Activated CD4-positive, alpha-beta T cell treated with anti-CD3 and anti-CD28 coated beads for 4 hours (primary cell): ENCODE measurements at places on chromosomes 13 and 19.

GRCh38 chr19:2089001-2089711, 7.0 kb downstream of the MOB3A start:
- no peak for DNase-seq

DNA sequence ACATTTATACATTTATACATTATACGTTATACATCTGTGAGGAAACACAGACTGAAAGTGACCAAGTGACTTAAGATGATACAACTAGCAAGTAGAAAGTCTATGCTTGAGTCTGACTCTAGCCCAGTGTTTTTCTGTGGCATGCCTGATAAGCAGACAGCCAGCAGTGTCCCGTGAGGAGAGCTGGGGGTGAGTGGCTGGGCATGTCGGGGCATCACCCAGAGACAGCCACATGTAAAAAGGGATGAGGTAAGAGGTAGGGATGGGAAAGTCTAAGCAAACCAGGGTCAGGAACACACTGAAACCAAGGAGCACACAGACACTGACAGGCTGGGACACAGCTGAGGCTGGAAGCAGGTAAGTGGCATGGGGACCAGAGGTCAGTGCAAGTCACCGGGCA, 333.2 kb downstream of the FOXO1 start:
- DNase-seq = no peak

DNA sequence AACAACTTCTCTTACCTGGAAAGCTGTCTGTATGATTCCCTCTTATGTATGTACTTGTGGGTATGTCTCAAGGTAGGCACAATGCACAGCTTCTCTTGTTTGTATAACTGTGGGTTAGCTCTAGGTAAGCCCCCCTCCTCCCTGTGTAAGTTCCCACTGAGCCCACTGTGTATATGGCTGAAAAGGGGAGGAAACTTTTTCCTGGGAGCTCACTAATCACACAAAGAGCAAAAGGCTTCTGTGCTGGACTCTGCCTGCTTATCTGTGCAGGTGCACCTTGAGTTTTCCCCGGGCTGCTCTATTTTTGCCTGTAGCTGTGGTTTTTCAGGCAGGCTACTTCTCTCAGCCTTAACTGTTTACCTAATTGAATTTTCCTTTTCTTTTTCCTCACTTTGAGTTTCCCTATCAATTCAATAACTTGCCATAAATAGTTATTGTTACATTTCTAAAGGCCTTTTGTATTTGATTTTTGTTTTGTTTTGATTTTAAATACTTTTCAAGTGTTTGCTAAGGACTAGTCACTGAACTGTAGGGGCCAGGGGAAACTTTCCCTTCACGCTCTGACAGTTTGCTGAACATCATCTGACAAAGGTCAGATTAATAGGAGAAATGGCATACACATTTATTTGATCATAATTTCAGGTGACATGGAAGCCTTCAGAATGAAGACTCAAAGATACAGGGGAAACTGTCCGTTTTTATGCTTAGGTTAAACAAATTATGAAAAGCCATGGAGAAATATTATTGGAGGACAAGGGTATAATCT, 423.5 kb upstream of the ATXN8OS start:
- no peak for DNase-seq

DNA sequence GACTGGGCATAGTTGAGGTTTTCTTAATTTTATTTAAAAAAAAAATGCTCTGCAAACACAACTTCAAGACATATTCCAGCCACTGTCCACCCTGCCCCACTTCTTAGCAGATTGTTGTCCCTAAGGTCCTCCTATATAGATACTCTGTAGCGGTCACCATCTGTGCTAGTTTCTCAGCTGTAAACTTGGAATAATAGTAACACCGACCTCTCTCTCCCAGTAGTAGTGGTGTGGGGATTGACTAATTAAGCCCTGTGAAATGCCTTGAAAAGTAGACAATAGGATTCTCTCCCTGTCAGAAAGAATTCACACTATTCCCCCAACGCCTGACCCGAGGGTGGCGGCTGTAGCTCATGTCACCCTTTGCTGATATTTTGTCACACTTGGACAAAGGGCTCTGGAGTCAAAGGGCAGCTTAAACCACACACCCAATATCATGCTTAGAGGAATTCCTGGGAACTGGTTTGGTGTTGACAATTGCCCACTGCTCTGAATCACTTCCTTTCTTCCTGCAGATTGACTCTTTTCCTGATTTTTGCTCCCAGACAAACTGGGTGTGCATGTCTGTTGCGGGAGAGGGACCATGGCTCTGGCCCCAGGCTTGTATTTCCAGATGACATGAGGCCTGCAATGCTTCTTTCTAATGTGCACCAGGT, 9.2 kb upstream of the SERP2 start:
- no peak for DNase-seq

DNA sequence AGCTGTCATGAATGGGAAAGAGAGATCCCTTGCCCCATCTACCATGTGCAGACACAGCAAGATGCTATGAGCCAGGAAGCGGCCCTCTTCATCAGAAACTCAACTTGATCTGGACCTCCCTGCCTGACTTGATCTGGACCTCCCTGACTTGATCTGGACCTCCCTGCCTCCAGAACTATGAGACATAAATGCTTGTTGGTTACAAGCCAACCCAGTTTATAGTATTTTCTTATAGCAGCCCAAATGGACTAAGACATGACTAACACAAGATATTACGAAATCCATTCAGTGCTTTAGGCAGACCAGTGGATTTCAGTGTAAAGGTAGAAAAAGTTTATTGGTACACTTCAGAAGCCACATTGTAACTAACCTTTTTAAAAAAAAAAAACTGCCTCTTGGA, 15.6 kb downstream of the PCID2 start:
- DNase-seq = no peak

GRCh38 chr19:41880329-41880708, 2.7 kb upstream of the ARHGEF1 start:
- DNase-seq = no peak

DNA sequence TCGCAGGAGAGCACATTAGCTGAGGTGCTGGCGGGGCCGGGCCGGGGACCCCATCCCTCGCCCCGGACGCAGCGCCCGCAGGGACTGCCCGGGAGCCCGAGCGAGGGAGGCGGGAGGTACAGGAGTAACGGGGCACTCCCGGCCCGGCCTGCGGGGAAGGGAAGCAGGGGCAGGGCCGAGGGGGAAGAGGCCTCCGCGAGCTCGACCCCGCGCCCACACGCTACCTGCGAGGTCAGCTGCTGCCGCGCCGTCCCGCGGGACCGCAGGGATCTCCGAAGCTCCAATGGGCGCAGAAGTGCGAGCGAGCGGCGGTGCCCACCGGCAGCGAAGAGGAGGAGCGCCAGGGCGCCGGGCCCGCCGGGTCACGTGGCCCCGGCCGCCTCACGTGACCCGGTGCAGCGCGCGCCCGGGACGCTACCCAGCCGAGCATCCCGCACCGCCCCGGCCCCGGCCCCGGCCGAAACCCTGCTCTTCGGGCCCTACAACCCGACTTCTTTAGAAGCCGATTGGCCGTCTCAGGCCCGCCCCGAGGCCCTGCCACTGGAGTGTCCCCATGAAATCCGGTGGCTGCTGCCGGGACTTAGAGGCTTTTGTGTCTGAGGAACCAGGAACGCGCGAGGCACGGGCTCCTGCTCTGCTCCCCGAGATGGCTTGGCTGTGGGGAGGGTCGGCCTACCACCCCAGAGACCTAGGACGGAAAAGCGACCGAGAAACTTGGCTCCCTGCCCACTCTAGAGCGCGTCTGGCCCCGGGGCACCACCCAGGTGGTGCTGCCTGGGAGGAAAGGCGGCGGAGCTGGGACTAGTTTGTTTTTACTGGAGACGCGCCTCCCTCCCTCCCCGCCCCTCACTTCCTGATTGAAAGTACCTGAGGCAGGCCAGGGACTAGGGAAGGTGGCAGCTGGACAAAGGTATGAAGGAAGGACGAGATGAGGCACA, at the start of gene RCBTB1:
Gene RCBTB1 (minus strand): TSS at position 339 of the 938 bp plus-strand sequence. CDS start 18,279 bp downstream, outside the sequence.
- peak; percentile 67 for DNase-seq

- no peak for DNase-seq
Observed at GRCh38 chr13:35256459-35257148, 219.9 kb downstream of the MAB21L1 start.

DNA sequence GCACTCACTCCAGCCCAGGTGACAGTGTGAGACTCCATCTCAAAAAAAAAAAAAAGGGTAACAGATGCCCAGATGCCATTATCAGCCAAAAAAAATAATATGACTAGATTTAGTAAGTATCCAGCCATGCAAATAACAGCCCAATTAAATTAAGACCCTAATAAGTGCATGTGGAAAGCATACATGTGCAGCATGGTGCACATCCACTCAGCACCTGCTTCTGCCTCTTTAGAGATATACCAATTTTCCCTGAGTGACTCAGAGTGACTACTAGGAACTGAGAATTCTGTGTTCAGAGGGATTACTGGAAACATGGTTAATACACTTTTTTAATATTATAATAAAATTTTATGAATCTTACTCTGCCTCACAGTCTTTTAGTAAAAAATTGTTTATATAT, 29.8 kb upstream of the ZNF675 start:
- no peak for DNase-seq

DNA sequence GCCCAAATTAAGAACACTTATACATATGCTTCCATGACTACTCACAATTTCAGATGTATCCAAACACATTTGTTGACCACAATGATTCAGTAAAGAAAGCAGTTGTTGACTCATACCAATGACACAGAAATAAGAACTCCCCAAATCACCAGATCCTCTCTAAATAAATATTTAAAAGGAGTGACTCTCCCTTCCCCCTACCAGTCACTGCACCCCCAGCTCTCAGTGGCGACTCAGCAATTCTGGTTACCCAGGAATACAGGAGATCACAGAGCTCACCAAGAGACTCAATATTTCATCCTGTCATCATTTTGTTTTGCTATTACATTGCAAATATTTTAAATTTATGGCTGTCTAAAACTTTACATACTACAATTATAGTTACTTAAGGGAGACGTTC, 131.5 kb downstream of the RGCC start:
- DNase-seq = peak; percentile 16

- DNase-seq = no peak
Observed at GRCh38 chr13:28564030-28564429, 69.1 kb upstream of the FLT1 start.

- DNase-seq = peak; percentile 39
Observed at GRCh38 chr19:2477732-2478191, 1.8 kb downstream of the GADD45B start.

DNA sequence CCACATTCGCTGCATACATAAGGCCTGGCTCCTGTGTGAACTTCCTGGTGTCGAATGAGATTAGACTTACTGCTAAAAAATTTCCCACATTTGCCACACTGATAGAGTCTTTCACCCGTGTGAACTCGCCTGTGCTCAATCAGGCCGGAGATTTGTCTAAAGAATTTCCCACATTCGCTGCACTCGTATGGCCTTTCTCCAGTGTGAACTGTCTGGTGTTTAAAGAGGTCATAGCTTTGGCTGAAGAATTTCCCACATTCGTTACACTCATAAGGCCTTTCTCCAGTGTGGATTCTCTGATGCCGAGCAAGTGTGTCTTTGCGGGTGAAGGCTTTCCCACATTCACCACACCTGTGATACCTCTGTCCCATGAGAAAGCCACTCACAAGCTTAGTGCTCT, 6.5 kb downstream of the ZNF671 start:
- no peak for DNase-seq

GRCh38 chr19:1017115-1017905, 3.6 kb downstream of the TMEM259 start:
- no peak for DNase-seq

- no peak for DNase-seq
Observed at GRCh38 chr19:30144802-30145201, 202.8 kb downstream of the URI1 start.

DNA sequence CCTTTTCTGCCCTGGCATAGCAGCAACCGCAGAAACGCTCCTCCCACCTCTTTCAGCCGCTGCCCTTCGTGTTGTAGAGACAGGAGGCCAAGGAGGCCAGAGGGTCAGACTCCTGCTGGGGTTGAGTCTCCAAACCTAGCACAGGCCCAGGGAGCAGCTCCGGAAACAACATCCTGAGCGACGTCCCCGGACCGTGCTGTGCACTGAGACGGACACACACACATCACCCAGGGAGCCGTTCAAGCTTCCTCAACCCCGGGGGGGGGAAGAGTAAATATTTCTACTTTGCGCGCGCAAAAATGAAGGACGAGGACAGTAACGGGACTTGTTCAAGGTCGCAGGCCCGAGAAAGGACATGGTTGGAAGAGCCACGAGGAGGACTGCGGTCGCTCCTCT, 657 bp downstream of the ZNF550 start:
- peak; percentile 4 for DNase-seq
